Stimulated activated CD4-positive, alpha-beta T cell treated with anti-CD3 and anti-CD28 coated beads, Interleukin-4, amount 100 ng/mL, for 4 hours (primary cell): ENCODE measurements at places on chromosomes 6 and 20.

GRCh38 chr20:63097336-63097831 is 90.6 kb upstream of the BHLHE23 start:
- no peak for DNase-seq

- no peak for DNase-seq
These were observed 116.2 kb upstream of the PRL start for GRCh38 chr6:22412994-22413393.

DNA sequence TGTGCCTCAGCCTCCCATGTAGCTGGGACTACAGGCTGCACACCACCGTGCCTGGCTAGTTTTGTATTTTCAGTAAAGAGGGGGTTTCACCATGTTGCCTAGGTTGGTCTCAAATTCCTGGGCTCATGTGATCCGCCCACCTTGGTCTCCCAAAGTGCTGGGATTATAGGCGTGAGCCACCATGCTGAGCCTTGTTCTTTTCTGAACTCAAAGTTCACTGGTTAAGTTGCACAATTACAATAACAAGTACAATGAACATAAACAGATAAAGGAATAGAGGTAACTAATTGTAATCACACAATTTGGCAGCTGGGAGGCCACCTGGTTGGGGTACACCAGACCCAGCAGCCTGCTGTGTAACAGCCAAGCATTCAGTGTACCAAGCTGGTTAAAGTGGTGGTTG is 6.7 kb downstream of the NUDT3 start:
- DNase-seq: no peak

DNA sequence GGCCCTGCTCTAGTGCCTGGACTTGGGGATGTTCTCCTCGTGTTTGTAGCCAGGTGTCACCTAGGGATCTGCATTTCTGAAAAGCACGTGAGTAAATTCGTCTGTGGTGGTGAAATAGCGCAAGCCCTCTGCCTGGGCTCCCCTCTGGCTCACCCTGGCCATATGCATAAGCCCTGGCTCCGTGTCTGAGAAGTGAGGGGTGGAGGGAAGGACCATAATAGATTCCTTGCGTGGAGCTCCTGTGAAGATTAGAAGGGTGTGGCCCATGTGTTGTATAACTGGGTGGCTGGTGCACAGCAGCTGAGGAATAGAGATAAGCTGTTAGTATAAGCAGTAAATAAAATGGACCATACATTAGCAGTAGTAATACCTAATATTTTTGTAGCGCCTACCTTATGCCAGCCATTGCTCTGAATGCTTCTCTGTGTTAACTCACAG is 4.8 kb downstream of the BCAS1 start:
- DNase-seq: no peak

GRCh38 chr20:14009208-14009607 is 13.9 kb downstream of the MACROD2 start:
- no peak for DNase-seq

DNA sequence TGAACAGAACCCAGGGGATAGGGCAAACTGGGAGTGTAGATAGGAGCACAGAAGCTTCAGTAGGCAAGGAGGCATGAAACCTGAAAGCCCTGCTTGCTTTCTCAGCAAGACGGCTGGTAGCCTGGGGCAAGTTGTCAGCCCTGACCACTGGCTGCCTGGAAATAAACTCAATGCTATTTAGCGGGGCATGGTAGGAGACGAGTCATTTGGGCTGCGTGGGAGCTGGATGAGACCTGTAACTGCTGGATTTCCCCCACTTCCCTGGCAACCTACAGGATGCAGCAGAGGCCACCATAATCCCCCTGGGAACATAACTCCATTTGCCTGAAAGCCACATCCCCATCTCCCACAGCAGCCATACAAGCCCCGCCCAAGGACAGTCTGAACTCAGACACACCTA is 332.6 kb upstream of the TBX18 start:
- DNase-seq: no peak

GRCh38 chr6:157013649-157014304 is 236.6 kb downstream of the ARID1B start:
- no peak for DNase-seq

DNA sequence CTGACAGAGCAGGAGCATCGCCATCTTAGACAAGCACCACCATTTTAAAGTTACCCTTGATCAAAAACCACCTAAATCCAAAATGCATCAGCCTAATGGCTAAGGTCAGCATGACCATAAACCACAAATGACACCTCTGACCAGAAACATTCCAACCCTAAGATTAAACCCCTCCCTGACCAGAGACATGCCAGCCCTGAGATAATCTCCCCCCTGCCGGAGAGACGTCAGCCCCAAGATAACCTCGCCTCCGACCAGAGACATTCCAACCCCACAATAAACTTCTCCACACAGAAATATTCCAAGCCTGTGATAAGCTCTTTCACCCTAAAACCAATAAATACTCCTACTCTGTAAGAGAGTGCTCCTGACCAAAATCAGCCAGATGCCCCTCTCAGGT is 53.5 kb downstream of the PXDC1 start:
- DNase-seq: no peak

DNA sequence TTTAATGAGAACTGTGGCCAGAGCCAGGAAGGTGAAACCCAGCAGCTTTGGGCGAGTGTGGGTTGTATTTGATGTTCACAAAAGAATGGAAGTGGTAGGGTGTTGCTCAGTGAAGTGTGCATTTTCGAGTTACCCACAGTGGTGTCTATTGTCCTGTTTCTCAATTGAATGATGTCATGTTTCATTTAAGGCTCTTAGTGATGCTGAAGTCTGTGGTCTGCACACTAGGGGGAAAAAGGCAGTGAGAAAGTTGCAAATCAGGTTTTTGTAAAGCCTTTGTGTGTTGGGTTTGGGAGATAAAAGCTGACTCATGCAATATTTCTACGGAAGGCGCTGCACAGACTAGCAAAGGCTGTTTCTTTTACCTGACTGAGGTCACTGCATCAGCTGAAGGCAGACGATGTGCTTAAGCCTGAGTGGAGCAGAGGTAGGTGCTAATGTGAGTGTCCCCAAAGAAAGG is 121.1 kb downstream of the PLEKHG1 start:
- DNase-seq: no peak

GRCh38 chr6:28330041-28330440 is 5.9 kb downstream of the ZSCAN31 start:
- DNase-seq: no peak

DNA sequence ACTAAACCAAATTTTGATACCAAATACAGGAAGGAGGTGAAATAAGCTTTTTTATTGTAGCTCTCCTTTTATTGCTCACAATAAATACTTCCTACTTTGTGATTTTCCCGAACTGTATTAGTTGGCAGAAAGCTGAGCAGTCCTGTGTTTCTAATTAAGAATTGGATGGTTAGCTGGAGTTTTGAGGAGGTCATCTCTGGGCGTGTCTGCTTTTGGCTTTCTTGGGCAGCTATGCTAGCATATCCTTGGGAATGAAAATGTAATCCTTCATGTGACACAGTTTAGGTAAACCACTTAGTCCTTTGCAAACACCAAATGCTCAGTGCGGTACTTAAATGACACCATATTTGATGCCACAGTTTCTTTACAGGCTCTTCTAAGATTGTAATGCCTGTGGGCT is 67.5 kb downstream of the MTHFD1L start:
- DNase-seq: no peak

DNA sequence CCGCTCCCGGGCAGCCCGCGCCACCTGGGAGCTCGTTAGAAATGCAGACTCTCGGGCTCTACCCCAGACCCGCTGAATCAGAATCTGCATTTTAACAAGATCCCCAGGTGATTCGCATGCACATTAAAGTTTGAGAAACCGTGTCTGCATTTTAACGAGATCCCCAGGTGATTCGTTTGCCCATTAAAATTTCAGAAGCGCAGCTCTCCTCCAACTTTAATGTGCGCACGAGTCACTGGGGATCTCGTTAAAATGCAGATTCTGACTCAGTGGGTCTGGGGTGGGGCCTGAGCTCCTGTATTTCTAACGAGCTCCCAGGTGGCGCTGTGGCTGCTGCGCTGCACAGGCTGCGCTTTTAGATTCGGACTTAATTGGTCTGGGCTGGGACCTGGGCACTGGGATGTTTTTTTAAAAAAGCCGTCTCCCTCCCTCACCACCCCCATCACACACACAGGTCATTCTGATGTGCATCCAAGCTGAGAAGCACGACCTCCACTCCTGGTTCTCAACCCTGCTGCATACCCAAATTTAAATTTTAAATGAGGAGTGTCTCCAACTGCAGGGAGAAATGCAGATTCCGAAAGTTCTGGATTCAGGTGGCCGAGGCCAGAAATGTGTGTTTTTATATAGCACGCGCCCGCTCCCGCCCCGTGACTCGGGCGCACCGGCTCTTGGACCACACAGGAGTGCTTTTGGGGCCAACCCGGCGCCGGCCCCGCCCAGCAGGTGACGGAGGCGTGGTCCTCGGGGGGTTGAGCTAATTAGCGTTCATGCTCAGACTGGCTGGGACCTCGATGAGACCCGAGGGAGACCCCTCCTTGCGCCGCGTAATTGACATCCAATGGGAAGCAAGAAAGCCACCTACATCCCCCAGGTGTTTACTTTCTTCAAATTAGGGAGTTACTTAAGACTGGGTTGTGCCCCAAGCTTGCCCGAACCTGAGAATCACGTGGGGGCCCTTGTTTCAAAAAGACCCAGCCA is 85.8 kb downstream of the ZFP64 start:
- no peak for DNase-seq

DNA sequence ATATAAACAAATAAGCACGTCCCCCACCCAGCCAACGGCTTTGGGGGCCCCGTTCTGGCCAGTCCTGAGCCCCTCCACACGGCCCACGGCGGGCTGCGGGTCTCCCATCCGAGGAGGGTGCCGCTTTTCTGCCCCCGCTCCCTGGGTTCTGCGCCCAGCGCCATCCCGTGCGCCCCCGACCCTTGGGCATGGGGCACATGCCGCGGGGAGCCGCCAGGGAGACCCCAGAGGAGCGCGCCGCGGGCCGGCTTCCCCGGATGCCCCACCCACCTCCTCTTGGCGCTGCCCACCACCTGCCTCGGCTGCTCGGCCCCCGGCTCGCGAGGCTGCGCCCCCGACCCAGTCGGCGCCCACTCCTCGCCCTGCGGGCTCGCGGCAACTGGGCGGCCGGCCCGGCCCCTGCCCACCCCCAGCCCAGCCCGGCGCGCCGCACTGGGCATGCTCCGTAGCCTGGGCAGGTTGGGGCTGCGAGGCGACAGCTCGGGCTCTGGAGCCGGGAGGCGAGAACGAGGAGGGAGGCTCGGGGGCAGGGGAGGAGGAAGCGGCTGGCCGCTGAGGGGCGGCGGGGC is 570 bp upstream of the PLCB4 start:
- DNase-seq: no peak

GRCh38 chr20:1012359-1013168 is 10.5 kb upstream of the RSPO4 start:
- no peak for DNase-seq

GRCh38 chr6:26389349-26389894 is 6.5 kb downstream of the BTN2A2 start:
- DNase-seq: no peak

GRCh38 chr6:143614235-143614634 is 63.5 kb upstream of the PHACTR2 start:
- no peak for DNase-seq

- DNase-seq: no peak
These were observed 331.5 kb upstream of the NOX3 start for GRCh38 chr6:155787168-155787567.
